ENCODE measurements at places on chromosomes 12 and 14.
A peak's percentile ranks its signal among the peaks of the same experiment; 100 is the strongest.

DNA sequence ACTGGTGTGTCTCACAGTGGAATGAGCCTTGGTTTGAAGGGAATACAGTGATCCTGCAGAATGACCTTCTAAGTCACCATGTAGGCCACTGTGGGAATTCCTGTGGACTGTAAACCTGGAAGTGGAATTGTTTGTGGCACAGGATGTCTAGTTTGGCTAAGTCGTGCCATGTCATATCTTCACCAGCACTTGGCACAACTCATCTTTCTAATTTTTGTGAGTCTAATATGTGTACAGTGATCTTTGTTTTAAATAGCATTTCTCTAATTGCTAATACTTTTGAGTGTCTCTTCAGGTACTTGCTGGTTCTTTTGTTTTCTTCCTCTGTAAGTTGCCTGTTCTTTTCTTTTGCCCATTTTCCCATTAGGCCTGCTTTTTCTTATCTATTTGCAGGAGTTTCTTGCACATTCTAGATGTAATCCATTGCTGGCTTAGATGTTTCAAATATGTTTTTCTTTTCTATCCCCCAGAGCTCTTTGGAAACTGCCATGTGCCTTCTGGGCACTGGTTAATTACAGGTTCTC, 112.7 kb downstream of the VRK1 start:
- DNase-seq = no peak

GRCh38 chr14:59236195-59236594, 47.7 kb downstream of the DAAM1 start:
- DNase-seq = no peak

DNA sequence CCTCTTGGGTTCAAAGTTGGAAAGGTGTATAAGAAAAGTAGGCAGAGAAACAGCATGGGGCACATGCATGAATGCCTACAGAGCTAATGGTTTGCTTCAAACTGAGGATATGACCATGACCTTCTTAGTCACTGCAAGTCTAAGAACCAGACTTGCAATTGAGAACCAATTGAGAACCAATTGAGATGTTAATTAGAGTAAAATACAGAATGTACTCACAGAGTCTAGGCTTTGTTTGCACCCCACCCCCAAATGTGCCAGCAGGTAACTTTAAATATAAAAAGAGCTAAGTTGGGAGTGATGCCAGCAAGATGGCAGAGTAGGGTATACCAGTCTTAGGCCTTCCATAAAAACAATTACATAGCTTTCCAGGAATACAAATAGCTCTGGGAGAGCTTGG, 227.3 kb upstream of the ALG10 start:
- no peak for DNase-seq

DNA sequence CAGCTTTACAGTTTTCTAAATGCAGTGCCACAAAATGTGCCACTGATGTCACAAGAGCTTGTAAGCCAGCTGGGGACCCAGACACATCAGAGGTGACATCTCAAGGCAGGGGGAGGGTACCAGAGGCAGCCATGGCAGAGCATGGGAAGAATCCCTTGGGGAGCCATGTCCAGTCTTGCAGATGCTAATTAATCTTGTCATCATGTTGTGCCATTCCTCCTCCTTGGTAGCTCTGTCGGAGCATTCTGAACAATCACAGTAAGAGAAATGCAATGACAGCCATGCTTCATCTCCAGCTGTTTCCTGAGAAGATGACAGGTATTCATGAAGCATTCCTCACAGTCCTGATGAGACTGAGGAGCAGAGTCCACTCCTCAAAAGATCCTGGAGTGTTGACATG, 287.9 kb downstream of the RPAP3 start:
- DNase-seq = no peak

- no peak for DNase-seq
Measured at GRCh38 chr14:87067061-87067460, 925.9 kb downstream of the GALC start.

DNA sequence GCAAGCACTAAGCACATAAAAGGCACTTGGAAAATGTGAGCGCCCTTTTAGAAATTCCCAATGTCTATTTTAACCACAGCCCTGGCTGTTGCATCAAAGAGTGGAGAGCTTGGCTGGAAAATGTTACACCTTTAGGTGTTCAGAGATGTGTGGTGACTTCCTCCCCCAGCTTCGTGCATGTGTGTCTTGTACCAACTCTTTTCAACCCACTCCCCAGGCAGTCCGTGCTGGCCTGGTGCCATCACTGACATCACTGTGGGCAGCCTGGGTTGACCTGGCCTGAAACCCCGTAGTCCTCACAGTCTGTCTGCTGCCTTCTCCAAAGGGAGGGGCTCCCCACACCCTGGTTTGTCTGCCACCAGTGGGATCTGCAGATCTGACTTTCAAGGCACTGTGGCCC, 101.8 kb downstream of the SCARB1 start:
- DNase-seq = no peak

DNA sequence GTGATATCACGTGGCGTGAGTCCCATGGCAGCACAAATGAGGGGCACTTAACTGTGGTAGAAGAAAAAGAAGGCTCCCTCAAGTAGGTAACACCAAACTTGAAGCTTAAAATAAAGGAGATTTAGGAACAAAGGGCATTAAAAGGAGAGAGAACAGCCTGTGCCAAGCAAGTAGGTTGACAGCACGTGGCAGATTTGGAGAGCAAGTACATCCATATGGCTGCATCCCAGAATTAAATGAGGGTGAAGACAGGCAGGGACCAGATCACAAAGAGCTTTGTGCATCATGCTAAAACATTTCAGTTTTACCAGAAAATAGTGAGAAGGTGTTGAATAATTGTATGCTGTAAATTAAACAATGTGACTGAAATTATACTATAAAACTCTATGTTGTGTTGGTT, 32.8 kb downstream of the KCNMB4 start:
- no peak for DNase-seq

GRCh38 chr12:18895540-18895939, 157.6 kb downstream of the CAPZA3 start:
- no peak for DNase-seq

DNA sequence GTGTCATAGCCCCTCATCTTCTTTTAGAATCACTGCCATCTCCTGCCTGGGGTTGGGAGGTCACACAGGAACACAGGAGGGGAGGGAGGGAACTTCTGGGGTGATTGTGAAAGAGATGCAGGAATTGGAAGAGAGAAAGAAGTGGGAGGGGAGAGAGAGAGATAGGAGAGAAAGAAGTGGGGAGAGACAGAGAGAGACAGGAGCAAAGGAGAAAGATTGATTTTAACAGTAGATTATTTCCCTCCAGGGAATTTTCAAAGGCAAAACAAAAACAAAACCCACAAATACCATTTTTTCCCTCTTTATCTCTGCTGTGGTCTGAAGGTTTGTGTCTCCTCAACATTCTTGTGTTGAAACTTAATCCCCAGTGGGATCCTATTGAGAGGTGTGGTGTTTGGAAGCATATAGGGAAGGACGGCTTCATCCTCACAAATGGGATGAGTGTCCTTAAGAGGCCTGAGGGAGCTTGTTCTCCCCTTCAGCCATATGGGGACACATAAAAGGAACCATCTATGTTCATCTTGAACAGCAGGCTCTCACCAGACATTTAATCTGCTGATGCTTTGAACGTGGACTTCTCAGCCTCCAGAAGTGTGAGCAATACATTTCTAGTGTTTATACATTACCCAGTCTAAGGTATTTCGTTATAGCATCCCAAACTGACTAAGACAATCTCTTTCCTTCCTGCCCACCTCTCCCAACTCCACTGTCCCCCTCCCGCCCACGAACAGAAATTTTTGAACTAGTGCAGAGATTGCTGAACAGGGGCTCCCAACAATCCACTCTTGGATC, 134.9 kb upstream of the MAX start:
- DNase-seq = peak; percentile 66

GRCh38 chr14:100906420-100906819, 2.9 kb upstream of the RTL1 start:
- DNase-seq = no peak

- DNase-seq = peak; percentile 80
Measured at GRCh38 chr14:96145116-96145864, 59.3 kb upstream of the BDKRB2 start.

DNA sequence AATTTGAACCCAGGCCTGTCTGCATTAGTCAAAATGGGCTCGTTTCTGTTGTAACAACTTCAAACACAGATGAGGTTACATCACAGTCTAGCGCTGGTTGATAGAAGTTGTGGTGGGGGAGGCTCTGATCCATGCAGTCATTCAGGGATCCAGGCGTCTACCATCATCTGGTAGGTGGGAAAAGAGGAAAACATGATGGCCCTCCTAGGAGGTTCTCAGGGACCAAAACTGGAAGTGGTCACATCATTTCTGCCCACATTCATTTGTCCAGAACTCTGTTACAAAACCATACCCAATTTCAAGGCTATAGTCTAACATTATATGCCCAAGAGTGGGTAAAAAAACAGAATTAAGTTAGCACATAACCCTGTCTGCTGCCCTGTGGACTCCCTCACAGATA, 135.1 kb downstream of the PHETA1 start:
- DNase-seq = no peak

DNA sequence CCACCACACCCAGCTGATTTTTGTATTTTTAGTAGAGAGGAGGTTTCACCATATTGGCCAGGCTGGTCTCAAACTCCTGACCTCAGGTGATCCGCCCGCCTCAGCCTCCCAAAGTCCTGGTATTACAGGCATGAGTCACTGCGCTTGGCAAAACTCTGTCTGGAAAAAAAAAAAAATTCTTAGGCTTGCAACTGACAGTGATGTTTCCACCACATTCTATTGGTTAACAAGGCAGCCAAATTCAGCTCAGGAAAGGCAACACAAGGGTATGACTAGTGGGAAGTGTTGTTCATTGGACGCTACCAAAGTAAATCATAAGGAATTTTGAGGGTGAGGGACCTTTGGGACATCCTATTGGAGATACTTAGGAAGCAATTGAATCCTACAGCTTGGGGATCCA, 2.9 kb upstream of the SBNO1 start:
- peak; percentile 9 for DNase-seq

GRCh38 chr12:127178463-127178862, 1088.5 kb upstream of the TMEM132C start:
- no peak for DNase-seq

- no peak for DNase-seq
Measured at GRCh38 chr12:106696681-106697417, 77.6 kb upstream of the RIC8B start.

DNA sequence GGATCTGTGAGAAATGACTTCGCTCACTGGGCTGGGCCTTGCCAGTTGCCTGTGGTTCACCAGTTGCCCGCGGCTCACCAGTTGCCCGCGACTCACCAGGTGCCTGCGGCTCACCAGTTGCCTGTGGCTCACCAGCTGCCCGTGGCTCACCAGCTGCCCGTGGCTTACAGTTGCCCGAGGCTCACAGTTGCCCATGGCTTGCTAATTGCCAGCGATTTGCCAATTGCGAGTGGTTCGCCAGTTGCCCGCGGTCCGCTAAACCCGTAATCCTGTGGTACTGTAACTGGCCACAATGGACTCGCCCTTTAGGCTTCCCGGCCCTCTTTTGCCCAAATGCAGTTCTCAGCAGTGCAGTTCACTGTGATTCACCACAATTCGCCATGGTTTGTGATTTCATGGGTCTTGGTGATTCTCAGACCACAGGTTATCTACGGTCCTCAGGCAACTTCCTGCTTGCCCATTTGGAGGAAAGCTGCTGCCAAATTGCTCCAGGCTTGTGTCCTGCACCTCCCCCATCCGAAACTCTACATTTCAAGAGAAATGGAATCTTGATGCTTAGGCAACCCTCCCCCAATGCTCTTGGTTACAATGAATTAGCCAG, 15.0 kb upstream of the MEG3 start:
- peak; percentile 66 for DNase-seq

GRCh38 chr14:81315341-81315740, 84.8 kb downstream of the STON2 start:
- no peak for DNase-seq

- no peak for DNase-seq
Measured at GRCh38 chr12:102760322-102760721, 156.7 kb downstream of the PAH start.

- no peak for DNase-seq
Measured at GRCh38 chr12:80979816-80980215, 42.1 kb upstream of the LIN7A start.

DNA sequence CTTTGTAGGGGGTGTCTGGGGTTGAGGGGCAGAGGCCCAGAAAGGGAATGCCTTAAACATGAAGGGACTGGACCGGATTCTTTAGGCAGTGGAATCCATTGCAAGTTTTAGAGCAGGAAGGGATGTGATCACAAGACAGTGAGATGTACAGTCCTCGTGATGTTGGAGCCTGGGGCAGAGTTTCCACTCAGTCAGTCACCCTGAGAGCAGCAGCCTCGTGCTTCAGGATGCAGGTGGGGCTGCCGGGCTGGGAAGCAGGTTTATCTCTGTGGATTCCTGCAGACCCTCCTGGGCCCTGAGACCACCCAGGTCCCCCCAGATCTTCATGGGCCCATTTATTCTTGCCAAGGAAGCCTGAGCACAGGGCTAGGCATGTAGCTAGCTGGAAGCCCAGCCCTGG, 38.5 kb downstream of the RIN3 start:
- DNase-seq = no peak

- no peak for DNase-seq
Measured at GRCh38 chr12:102144221-102144620, 24.2 kb downstream of the PARPBP start.

- DNase-seq = no peak
Measured at GRCh38 chr12:2540535-2540941, 254.2 kb upstream of the FKBP4 start.

DNA sequence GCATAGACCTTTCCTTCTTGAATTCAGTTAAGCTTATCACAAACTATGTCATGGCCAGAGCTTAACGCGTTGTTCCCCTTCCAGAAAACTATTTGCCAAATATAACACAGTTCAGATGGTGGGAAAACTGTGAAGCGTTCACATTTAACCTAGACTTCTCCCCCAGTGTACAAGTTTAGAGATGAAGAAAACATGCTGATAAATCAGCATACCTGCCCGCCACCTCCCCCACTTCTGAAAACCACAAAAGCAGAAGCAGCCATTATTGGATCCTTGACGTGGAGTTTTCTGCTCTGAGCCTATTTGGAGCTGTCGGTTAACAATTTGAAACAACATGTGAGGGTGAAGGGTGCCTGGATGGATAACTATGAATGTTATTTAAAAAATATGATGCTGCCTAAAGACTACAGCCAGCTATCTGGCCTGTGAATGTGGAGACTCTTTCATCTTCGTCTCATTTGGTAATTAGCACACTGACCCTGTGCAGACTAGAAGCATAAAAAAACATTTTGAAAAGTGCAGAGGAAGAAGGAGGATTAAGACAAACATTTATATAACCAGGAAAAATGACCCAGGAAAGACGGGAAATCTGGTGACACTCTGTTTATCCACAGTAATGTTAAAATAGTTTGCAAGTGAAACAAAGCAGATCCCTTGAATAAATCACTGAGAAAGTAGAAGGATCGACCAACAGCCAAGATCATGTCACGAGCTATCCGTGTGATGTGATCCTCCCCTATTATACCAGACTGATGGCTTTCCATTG, 408.2 kb downstream of the AEBP2 start:
- DNase-seq = no peak
